ENCODE measurements at places on chromosomes 3 and 15. TPM values are rescaled to one million over a fixed set of nuclear protein-coding genes. Genes with fewer than 3 reads are reported as not detected.

CPN2 gene
- total RNA-seq = not detected

FBXW12 gene
- total RNA-seq = 1.2 TPM

AHSG gene
- total RNA-seq = 0.27 TPM

HDAC11 gene
- total RNA-seq = 7.6 TPM

NDN gene
- total RNA-seq = 76.3 TPM

ASB14 gene
- 0.27 TPM for total RNA-seq

FOXB1 gene
- total RNA-seq = 0.91 TPM

TNNC1 gene
- total RNA-seq = 0.64 TPM

PIGZ gene
- total RNA-seq = 3.1 TPM

CACNA2D3 gene
- 5.4 TPM for total RNA-seq

DUSP7 gene
- 6.0 TPM for total RNA-seq

SLC51A gene
- not detected for total RNA-seq

RAP2B gene
- 11.5 TPM for total RNA-seq

CMTM8 gene
- 0.54 TPM for total RNA-seq

SPESP1 gene
- total RNA-seq = 1.4 TPM

DNAH12 gene
- total RNA-seq = 1.7 TPM

CERS3 gene
- total RNA-seq = 0.73 TPM

COLQ gene
- 2.5 TPM for total RNA-seq

CFAP44 gene
- 16.9 TPM for total RNA-seq

MORC1 gene
- 0.36 TPM for total RNA-seq

Measured in cerebellum (tissue), 4 donors.